ENCODE measurements at places on chromosomes 2 and 18.

- no peak for DNase-seq
Observed at GRCh38 chr2:209505410-209505809, 81.6 kb downstream of the MAP2 start.

DNA sequence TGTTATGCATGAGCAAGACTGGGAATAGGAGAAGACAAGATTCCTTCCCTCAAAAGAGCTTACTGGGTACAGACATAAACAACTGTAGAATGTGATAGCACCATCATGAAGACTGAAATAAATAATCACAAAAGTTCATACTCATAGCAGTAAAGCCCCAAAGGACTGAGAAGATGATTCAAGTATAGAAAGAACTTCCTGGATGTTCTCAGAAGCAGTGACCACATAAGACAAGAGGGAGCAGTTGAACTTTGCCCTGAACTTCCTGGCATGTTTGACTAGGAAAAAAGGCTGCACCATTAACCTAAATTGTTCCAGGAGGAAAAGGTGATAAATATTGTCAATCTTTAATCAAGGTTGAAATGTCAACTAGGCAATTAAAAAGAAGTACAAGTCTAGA, 57.8 kb upstream of the CCDC141 start:
- DNase-seq, result peak; percentile 16

DNA sequence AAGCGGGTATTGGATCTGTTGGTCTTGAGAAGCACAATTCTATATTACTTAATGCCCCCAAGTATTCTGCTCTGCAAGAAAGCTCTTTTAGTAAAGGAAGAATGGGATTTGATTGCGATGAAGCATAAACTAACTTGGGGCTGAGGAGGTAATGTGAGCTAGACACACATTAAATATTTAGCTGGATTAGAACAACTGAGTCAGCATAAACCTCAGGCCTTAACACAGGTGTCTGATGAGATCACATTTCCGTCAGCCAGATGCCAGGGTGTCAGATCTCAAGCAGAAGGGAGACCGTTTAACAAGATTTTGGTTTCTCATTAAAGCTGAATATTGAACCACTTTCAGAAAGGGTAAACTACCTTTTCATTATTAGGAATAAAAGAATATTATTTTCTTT, 94.5 kb downstream of the GYPC start:
- no peak for DNase-seq

DNA sequence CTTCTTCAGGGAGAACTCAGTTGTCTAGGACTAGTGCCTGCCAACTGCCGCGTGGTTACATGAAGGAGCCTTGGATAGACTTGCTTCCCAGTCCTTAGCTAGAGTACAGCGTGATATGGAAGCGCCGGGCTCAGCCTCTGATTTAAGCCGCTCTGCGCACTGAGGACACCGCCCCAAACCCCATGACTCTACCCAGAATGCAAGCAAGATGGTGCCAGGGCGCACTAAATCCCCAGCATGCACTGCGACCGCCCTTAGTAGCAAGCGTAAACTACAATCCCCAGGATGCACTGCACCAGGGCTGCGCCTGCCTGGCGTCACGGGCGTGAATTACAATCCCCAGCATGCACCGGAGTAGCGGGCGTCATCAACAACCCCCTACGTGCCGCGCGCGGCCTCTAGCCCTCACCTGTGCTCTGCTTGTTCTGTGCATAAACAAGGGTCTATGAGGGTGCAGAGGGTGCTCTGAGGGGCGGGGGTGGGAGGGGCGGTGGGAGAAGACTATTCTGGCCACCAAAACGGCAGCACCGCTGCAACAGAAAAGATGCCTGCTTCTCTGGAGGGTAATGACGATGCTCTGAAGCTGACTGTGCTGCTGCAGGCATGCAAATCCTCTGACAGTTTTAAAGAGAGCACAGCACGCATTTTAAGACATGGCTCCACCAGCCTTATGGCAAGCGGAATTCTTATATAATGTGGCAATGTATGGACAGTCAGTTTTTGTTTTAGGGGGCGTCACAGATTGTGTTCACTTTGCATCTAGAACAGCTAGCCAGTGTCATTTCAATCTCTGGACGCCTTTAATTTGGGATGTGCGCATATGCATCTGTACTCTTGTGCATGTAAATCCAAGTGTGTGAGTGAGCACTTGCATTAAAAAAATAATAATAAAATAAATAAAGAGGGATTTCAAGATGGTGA, 282.5 kb upstream of the MYT1L start:
- peak; percentile 80 for DNase-seq

DNA sequence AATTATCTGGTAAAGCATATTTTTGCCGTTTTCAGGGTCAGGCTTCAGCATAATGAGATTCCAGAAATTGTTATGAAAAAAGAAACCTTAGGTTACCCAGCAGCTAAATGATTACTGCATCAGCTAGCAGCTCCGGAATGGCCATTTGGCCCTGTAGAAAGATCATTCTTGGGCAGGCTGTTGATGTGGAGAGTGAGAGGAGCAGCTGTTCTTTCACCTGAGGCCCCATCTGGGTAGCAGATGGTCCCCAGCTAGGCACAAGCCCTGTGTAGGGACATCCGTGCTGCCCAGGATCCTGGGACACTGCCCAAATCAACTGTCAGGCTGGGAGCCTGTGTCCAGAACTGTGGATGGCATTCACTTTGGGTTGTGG, 61.8 kb downstream of the NEDD4L start:
- DNase-seq, result no peak

GRCh38 chr2:71806432-71806831, 341.2 kb downstream of the CYP26B1 start:
- DNase-seq, result no peak

DNA sequence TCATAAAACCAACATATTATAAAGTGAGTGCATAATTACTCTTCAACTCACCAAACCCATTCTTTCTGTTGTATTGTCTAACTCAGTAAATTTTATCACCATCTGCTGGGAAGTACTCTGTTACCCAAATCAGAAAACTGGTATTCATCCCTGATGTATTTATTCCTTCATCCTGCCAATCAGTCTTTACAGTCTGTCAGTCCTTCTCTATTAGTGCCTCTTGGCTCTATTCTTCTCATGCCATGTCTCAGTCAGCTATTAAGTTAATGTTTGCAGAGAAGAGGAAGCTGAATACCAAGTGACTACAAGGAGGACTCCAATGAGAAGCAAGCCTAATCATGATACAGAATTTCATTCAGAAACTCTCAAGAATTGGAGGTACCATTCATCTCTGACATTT, 631.2 kb downstream of the CPS1 start:
- no peak for DNase-seq

DNA sequence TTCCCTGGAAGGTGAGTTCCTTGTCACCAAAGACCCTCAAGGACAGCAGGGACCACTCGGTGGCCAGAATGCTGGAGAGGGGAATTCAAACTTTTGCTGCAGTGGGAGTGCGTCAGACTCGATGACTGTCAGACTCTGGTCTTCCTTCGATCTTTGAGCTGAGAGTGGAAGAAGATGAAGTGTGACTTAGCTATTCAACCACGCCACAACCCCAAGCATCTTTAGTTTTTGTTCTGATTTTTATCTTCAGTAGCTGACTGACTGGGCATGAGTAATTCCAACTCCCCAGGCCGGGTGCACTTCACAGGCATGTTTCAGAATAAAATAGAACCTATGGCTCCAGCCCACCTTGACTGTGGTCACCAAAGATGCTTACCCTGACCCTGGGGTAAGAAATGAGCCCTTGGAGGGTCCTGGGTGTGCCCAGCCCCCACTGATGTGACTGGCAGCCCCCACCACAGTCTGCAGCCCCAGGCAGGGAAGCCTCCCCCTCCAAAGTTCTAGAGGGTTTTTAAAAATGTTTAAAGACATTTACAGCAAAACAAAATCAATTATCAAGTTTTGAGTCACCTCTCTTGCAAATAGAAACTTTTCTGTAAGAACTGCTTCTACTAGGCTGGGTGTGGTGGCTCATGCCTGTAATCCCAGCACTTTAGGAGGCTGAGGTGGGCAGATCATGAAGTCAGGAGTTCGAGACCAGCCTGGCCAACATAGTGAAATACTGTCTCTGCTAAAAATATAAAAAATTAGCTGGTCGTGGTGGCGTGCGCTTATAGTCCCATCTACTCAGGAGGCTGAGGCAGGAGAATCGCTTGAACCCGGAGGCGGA, 24.9 kb upstream of the YWHAQ start:
- no peak for DNase-seq

DNA sequence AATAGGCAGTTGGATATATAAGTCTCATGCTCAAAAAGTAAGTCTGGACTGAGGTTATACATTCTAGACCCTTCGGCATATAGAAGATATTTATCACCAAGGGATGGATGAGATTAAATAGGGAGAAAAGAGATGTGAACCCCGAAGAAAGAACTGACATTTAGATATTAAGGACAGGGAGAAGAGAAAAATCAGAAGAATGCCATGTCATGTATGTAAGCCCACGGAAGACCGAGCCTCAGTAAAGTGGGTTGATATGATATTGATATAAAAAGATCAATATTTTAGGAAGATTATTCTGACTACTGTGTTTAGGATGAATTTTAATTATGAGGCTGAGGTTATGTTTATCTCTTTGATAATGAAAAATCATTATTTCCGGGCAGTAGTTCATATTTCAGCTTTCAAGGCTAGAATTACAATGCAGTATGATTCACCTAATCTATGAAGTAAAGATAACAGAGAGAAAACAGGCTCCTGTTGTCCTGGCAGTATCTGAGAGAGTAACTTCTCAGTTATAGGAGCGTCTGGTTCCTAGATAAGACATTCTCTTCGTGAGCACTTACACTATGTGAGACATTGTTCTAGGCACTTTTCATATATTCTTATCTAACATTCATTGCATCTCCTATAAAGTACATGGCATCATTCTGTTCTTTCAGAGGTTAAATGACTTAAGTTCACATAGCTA, 83.0 kb downstream of the UBR3 start:
- no peak for DNase-seq

- no peak for DNase-seq
Observed at GRCh38 chr2:134348239-134348638, 94.4 kb downstream of the MGAT5 start.

GRCh38 chr2:112529757-112530156, 12.5 kb upstream of the POLR1B start:
- no peak for DNase-seq

DNA sequence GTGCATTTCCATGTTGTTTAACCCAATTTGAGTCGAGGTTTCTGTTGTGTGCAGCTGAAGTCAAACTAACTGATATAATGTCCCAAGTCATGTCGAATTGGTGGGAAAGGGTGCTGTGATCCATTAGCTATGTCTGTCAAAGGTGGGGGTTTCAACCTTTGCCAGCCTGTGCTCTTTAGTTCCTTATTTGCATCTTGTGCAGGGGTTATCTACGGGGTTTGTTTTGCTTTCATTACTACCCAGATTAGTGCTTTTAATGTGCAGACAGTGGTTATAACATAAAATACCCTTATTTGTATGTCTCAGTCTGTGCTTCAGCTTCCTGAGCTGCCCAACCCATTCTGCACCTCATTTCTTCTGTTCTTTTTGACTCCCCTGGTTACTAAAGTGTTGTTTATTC, 271.9 kb upstream of the CXCR4 start:
- no peak for DNase-seq

DNA sequence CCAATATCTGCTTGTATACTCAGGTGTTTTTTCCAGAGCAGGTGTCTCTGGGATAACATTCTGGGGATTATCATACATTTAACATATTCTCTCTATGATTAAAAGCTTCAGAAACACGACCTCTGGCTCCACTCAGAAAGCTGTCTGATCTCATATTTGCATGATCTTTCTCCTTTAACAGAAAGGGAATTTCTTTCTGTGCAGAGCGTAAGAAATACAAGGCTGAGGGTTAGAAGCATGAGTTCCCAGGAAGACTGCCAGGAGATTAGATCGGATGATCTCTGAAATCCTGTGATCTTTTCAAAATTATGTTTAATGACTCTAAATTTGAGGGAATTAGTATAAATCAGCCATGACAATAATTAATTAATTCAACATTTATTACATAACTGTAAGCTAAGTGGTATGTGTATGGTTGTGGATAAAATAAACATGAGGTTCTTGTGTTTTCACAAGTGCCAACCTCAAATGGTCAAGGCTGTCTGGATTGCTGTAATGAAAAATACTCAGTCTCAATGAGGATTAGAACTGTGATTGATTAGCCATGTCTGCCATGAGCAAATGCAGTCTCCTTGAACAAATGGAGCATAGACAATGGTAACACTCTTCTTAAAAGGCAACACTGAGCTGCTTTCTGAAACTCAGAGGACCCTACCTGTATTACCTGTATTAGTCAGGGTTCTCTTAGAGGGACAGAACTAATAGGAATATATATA, 304.9 kb downstream of the STK39 start:
- DNase-seq, result no peak

- DNase-seq, result no peak
Observed at GRCh38 chr18:250685-251084, 17.2 kb downstream of the THOC1 start.

- DNase-seq, result no peak
Observed at GRCh38 chr2:198767694-198768093, 690.0 kb downstream of the SATB2 start.

GRCh38 chr2:88874063-88874657, 182.7 kb downstream of the RPIA start:
- DNase-seq, result peak; percentile 37

DNA sequence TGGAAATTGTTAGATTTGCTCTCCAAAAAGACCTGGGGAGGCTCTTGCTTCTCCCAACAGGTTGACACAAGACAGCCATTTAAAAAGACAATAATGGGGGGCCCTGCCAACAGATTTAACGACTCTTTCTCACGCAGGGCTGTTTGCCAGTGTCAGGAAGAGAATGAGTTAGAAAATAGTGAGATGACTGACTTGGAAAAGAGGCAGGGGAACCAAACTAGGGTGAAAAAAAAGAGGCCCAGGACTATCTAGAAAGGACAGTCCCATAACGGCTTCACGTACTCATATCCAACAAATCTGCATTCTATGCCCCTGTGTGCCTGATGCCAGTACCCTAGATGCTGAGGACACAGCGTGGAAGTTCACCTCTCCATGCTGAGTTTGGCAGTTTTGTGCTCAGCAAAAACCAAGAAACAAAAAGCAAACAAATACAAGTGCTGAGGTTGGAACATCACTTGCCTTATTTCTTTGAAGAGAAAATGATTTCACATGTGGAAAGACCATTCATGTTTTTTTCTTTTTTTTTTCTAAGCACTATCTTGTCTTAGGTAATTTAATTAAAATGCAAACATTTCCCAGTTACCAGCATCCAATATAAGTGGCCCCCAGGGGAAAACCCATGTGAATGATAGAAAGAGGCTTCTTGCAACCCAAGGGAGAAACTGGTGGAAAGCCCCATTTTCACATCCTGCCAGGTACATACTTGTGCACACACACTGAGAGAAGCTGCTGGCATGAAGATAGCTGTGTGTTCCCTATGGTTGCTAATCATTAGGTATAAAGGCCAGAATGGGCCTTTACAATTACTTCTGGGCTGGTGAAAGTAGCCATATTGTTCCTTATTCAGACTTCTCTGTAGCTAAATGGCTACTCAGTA, 10.6 kb upstream of the WIPF1 start:
- no peak for DNase-seq

- no peak for DNase-seq
Observed at GRCh38 chr2:75676464-75676863, 29.9 kb downstream of the MRPL19 start.

All from fibroblast of the conjunctiva (primary cell).